ENCODE measurements at places on chromosomes 16 and 17.

DNA sequence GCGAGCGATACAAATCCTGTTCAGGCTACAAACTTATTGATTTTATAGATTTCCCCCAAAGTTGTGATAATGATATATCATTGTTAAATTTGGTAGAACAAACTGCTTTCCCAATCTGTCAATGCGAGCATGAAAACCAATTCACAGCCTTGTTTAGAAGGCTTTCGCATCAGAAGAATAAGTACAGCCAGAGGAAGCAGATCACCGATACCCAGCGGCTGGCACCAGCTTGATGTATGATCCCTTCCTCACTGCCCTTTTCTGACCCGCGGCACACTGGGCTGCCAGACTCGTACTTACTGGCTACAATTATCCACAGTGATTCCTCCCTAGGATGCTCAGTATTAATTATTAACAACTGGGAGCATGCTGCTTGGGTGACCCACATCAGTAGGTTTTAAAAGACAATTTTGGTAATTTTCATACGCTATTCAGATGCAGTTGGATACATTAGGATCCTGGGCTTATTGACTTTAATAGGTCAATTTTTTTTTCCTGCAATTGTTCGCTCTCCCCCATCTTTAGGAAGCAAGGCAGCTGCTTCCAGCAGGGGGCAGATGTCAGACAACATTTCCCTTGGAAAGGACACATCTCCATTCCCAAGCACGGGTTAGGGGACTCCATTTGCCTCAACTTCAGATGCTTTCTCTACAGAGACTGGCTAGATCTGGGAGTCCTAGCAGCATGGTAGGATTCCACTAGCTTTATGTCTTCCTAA is 582.7 kb upstream of the PSMD7 start:
- DNase-seq = no peak

- DNase-seq = no peak
Measured at GRCh38 chr17:68461122-68461539, 3.8 kb upstream of the WIPI1 start.

- DNase-seq = no peak
Measured at GRCh38 chr17:65670667-65671371, 109.4 kb upstream of the AXIN2 start.

DNA sequence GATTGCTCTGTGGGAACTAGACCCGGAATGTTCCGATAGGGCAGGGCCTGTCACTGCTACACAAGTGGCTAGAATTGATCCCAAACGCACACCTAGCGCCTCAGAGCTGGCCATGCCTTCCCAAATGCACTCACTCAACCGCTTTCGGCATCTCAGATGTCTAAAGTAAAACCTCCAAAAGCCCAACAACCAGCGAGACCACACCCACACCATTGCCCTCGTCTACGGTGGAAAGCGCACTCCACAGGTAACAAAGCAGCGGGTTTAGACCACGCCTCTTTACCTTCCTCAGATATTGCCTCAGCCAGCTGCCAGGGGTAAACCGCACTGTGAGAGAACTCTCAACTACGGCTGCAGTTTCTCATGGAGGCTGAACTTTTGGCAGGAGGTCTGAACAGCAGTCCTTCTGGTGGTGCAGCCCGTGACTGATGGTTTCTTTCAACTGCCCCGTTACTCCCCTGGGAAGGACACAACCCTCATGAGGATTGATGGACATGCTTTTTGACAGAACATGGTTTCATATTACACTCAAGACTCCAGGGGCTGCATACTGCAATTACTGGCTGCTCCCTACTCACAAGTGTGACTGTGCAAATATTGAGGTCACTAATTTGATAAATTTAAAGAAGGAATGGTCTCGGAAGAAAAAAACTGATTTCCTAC is 34.5 kb downstream of the USP7 start:
- DNase-seq = no peak

GRCh38 chr16:14511800-14512135 is 118.3 kb downstream of the PARN start:
- DNase-seq = no peak

- DNase-seq = no peak
Measured at GRCh38 chr16:29927070-29927905, 1.3 kb upstream of the KCTD13 start.

GRCh38 chr16:85381738-85382592 is 231.2 kb upstream of the GSE1 start:
- no peak for DNase-seq

DNA sequence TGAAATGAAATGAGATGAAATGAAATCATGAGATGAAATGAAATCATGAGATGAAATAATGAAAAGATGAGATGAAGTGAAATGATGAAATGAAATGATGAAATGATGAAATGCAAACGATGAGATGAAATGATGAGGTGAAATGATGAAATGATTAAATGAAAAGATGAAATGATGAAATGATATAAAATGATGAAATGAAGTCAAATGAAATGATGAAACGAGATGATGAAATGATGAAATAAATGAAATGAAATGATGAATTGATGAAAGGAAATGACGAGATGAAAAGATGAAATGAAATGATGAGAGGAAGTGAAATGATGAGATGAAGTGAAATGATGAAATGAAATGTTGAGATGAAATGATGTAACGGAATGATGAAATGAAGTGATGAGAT is 595.6 kb downstream of the TP53TG3F start:
- no peak for DNase-seq

DNA sequence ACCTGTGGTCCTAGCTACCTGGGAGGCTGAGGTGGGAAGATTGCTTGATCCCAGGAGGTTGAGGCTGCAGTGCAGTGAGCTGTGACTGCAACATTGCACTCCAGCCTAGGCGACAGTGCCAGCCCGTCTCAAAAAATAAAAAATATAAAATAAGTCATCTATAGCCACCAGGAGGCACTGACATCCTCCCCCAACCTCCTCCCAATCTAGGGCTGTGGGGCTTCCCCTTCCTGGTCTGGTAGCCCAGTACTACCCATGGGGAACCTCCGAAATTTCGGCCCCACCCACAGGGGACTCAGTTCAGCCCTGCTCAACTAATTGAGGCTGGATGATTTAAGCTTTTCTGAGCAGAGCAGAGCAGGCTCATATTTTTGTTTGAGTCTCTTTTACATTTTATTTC is 3.2 kb downstream of the ZSCAN10 start:
- DNase-seq = no peak

- no peak for DNase-seq
Measured at GRCh38 chr17:82694647-82695046, 3.9 kb downstream of the RAB40B start.

DNA sequence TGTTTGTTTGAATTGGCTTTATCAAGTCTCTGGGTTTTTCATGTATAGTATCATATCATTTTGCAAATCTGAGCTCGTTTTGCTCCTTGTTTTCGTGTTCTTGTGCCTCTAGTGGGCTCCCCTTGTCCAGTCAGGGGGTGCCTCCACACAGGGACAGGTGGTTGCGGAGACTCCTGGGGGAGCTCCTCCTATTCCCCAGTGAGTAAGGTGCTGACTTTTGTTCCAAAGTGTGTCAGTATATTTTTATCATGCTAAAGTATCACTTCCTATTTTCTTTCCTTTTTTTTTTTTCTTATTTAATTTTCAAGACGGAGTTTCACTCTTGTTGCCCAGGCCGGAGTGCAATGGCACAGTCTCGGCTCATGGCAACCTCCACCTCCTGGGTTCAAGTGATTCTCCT is 30.3 kb upstream of the IL17C start:
- no peak for DNase-seq

- no peak for DNase-seq
Measured at GRCh38 chr17:72387487-72387886, 266.7 kb downstream of the SOX9 start.

DNA sequence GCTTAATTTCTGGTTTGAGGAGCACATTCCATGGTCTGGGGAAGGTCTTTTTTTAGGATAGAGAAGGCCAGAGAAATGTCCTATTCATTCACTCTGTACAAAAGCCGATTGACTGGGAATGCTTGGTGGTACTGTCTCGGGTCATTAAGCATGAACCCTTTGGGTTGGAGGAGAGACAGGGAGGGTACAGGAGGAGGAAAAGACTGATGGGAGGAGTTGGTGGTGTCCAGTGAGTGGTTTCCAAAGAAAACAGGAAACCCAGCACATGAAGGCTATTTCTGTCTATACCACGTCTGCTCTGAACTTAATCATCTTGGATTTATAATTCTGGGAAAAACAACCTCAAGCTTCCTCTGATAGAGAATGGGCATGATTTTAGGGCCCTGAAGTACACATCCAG is 111.9 kb downstream of the XYLT1 start:
- no peak for DNase-seq

- DNase-seq = no peak
Measured at GRCh38 chr17:48749621-48750553, 21.3 kb upstream of the HOXB13 start.

DNA sequence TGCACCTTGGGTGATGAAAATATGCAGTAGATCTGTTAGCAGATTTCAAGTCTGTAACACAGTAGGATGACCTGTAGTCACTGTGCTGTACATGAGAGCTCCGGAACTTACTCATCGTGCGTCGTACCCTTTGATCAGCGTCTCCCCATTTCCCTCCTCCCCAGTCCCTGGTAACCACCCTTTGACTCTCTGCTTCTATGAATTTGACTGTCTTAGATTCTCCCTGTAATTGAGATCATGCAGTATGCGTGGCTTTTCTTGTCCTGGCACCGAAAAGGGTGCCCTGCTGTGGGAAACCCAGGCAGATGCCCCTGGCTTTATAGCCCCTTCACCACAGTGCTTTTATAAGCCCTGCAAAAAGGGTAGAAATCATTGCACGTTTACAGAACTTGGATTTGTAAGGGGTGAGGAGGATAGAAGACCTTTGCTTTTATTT is 20.5 kb downstream of the CLEC16A start:
- DNase-seq = no peak

DNA sequence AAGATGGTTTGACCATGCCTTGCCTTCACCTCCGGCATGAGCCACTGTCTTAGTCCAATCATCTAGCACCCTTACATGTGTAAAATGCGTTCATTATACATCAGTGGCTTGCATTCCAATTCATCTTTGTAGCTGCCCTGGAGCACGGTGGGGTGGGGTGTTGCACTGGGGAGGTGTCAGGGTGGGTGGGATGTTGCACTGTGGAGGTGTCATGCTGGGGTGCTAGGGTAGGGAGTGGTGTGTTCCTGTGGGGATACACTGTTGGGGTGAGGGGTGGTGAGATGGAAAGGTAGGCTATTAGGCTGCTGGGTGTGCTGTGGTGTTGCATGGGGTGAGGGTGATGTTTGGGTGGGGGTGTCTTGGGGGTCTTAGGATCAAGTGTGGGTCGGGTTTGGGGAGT is 47.0 kb downstream of the NLRC5 start:
- no peak for DNase-seq

GRCh38 chr17:48161127-48161905 is 53.8 kb downstream of the SNX11 start:
- DNase-seq = no peak

GRCh38 chr17:39225959-39226683 is 376 bp upstream of the STAC2 start:
- DNase-seq = no peak

DNA sequence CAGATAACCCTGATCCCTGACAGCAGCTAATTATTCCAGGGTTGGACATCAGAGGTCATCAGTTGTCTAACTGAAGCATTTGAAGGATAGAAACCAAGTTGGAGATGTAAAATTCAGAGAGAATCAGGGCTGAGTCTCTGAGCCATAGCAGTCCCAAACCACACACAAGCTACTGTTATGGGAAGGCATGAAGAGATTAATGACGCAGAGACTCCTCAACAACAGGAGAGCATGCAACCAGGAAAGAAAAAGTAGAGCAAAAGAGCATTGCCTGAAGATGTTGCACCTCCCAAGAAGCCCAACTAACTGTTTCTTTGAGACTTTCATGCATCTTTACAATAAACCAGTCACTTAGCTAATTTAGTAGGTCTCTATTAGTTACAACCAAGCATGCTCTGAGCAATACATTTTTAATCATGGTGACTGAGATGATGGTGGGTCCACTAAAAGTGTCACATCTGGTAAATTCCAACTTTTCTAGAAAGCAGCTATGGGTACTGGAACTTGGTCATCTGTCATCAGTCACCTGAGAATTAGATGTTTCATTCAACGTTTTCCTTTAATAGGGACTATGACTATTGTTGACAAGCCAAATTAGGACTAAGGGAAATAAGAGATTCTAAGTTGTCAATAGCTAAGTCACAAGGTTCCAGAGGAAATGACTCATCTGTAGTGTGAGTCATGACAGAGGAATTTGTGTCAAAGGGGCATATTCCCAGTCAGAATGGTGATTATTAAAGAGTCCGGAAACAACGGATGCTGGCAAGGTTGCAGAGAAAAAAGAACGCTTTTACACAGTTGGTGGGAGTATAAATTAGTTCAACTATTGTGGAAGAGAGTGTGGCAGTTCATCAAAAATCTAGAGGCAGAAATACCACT is 239.8 kb downstream of the CHD9NB start:
- DNase-seq = no peak

DNA sequence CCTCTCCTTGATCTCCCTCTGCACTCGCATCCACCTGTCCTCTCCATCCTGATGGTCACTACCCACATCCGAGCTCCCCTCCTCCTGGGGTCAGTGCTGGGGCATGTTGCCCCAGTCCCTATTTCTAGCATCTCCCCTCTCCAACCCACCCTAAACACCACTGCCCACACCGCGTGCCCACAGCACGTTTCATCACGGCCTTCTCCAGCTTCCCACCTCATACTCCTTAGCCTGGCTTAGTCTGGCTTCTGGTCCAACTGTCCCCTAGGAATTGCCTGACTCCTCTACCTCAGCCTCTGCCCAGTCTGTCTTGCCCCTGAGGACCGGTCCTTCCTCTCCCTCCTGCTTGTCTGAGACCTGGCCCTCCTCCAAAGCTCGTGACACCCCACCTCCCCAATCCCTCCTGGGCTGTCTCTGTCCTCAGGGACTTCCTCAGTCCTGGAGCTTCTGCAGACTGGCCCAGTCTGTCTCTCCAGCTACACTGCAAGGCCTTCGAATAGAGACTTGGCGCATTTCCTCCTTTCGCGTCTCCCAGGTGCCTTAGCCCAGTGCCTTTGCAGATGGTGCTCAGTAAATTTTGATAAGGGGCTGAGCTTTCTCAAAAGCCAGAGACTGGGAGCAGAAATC is 4.9 kb downstream of the ALOX15 start:
- DNase-seq = no peak

All from cortex of kidney (tissue), 1 donor.